ENCODE measurements at places on chromosomes 4 and X.

DNA sequence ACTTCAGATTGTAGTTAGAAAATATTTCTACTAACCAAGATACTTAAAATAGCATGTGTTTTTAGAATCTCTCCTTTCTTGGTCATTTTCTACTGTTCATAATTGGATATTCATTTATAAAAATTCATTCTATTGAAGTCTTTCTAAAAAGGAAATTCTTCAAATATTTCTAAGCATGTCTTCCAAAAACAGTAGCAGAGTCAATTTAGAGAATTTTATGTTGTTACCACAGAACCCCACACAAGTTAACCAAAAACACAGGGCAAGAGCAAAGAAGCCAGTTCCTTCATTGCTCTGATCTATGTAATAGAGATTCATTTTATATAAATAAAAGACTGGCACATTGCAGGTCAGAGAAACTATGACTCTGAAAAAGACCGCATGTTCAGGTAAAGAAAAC lies 345.1 kb upstream of the PITX2 start:
- no peak for DNase-seq

DNA sequence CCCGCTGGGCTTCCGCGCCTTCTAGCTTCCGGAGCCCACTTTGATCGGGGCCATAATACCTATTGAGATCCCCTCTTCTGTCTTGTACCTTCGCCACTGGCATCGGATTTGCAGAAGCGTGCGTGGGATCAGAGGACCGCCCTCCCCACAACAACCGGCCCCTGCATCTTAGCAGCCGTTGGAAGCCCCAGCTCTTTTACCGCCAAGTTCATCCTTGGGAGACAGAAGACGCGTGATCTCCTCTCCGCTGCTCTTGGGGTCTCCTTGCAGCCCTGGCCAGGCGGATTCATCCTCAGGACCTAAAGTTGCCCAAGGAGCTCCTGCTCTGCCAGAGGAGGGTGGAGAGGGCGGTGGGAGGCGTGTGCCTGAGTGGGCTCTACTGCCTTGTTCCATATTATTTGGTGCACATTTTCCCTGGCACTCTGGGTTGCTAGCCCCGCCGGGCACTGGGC lies 1.6 kb downstream of the SLIT2 start:
- no peak for DNase-seq

GRCh38 chr4:54662901-54663585 lies 5.3 kb downstream of the KIT start:
- no peak for DNase-seq

DNA sequence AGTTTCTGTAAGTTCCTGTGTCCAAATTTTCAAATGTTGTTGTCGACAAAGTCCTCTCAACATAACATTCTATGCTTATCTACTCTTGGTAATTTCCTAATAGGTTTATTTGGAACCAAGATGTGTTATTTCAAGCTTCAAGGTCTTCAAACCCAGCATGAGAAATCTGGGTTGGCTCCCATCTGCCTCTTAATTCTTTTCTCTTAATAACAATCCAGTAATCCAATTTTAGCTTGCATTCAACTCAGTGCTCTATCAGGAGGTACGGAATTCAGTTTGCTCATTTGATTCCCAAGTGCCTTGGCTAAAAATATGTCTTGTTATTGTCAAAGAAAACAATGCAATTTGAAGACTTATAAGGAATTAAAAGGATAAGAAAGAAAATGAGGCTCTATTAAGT lies 235.5 kb upstream of the MID1 start:
- no peak for DNase-seq

GRCh38 chrX:72308566-72309296 lies 3.0 kb upstream of the CITED1 start:
- DNase-seq = no peak

- DNase-seq = no peak
These were observed 1317.4 kb upstream of the TENM3 start for GRCh38 chr4:180925805-180926204.

GRCh38 chr4:188198982-188199792 lies 59.9 kb downstream of the TRIML1 start:
- DNase-seq = no peak

- no peak for DNase-seq
These were observed 1.2 kb downstream of the USP46 start for GRCh38 chr4:52657618-52658501.

DNA sequence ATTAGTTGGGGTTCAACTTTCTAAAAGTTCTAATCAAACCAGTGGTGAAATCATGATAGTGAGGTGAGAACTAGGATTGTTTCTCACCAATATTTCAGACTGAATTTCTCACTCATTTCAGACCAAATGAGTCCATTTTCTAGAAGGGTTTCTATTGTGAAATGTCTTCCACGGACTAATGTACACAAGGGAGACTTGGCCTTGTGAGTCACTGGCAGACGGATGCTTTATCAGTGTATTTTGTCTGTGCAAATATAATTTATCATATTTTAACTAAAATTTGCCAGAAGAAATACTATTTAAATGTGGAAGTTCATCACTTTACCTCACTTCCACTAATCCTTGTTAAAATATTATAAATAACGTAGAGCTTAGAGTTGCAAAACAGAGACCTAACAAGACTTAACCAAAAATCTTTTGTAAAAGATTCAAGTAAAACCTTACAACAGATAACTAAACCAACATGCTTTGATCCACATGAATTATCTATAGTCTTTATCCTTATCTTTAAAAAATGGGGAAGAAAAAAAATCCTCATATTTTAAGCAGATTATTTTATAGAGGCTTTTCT lies 506.0 kb upstream of the FAM241A start:
- DNase-seq = no peak

GRCh38 chr4:2712261-2712842 lies 43.8 kb downstream of the TNIP2 start:
- no peak for DNase-seq

- no peak for DNase-seq
These were observed 5.1 kb downstream of the STARD8 start for GRCh38 chrX:68652326-68653170.

DNA sequence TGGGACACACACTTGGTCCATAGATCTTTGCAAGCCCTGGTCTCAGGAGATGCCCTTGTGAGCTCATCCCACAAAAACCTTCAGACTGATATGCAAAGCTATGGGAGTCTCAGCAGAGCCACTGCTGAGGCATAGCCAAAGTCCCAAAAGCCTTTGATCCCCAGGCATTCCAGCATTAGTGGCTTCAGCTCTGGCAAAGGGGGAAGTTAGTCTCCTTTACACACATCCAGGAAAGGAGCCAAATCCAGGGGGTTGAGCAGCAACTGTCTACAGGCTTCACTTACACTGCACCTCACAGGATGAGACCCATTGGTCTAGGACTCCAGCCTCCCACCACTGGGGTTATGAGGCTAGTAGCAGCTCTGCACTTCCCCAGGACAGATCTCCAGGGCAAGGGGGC lies 14.0 kb downstream of the PF4 start:
- no peak for DNase-seq

DNA sequence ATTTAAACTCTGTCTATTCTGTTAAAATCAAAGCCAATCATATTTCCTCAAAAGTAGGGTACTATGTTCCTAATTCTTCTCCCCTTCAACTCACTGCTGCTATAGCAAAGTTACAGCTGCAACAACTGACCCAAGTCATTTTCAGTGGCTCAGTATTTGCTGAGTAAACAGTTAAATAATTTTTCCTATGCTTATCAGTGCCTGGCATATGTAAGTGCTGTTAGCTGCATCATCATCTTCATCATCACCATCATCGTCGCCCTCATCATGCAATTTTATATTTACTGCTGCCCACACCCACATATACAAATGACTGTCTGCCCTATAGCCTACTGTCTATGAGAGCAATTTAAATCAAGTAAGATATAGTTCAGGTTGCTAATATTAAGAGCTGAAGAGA lies 21.9 kb downstream of the COQ2 start:
- no peak for DNase-seq

DNA sequence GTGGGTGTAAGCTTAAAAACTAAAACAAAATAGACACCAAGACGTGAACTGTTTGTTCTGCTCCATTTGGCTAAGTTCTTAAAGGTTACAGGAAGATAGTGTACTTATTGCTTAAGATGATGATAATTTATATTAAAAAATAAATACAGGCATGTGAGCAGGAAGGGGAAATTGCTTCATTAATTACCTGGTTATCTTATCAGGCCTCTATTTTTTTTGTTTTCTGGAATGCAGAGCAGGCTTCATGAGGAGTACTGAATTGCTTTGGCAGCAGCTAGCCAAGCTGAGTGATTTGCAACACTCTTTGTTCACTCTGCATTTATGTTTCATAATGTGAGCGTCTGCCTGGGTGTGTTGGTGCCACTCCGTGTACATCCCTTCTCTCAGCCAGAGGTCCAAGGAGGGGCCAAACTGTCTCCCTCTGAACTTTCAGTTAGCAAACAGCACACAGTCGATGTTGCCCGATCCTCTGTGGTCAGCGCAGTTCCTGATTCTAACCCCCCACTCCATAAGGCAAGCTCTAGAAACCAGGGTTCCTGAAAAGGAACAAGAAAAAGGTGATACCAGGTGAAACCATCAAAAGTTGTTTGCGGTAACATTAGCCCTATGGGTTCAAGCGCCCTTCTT lies 348.2 kb downstream of the SPRY1 start:
- DNase-seq = no peak

- DNase-seq = no peak
These were observed 15.1 kb downstream of the PRIMPOL start for GRCh38 chr4:184664445-184665210.

DNA sequence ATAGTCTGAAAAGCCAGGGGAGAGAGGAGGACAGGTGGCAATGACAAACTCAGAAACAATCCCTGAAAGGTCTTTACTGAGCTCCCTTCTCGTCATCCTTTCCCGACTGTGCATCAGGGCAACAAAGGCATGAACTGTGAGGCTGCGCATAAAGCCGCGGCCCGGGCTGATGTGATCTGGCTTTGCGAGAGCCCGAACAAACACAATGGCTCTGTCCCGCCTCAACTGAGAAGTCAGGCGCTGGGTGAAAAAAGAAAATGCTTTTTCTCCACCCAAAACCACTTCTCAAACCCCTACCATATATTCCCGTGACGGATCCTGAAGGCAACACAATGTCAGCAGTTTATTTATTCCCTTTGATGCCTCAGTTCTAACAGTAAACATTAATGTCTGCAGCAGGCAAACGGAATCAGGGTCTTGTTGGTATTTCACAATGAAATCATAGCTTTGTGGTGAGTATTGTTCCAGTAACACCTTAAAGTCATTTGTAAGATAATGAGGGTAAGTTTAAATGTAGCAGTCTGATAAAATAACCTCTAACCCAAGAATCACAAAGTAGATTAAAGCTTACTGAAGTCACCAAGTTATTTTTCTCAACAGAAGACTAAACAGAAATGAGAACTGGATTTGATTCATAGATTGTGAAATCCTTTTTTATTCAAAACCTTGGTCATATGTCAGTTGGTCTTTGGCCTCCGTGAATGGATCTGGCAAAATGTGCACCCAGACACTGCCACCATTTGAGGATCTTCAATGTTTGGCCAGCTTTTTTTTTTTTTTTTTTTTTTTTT lies 67.4 kb downstream of the APBB2 start:
- no peak for DNase-seq

GRCh38 chr4:8251110-8251883 lies 18.3 kb upstream of the HTRA3 start:
- no peak for DNase-seq

- no peak for DNase-seq
These were observed 7.3 kb downstream of the TRIM75 start for GRCh38 chr4:165060938-165061337.

- DNase-seq = no peak
These were observed 80.3 kb upstream of the HHIP start for GRCh38 chr4:144565527-144566195.

DNA sequence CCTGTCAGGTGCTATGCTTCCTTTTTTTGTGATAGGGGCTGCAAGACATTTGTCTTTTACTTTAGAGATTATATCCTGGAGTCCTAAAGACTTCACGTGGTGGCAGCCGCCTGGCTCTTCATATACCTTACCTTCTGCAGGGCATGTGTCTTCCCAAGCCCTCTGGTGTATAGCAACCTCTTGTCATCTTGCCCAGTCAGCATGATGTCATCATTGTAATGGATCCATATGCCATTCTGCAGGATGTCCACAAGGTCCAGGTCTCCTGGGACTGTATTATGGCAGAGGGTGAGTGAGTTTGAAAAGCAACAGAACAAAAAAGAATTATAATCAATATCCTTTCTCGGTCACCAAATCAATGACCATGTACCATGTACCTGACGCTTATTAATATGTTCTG lies 82.2 kb upstream of the SCOC start:
- DNase-seq = no peak

- DNase-seq = no peak
These were observed 5.7 kb downstream of the RTL5 start for GRCh38 chrX:72126048-72126415.

- DNase-seq = no peak
These were observed 362 bp downstream of the NCAPG start for GRCh38 chr4:17811078-17811603.

DNA sequence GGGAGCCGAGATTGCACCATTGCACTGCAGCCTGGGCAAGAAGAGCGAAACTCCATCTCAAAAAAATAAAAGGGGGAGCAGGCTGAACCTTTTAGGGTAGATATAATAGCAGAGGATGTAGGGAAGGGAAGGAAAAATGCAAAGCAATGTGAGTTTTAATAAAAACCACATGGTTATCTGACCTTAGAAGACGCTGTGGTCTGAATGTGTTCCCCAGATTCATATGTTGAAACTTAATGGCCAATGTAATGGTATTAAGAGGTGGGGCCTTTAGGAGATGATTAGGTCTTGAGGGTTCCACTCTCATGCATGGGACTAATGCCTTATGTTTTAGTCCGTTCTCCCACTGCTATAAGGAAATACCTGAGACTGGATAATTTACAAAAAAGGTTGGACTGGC lies 114.1 kb upstream of the STX18 start:
- DNase-seq = no peak

GRCh38 chr4:179196511-179196910 lies 1754.3 kb upstream of the AGA start:
- DNase-seq = no peak

GRCh38 chr4:157115613-157116335 lies 39.8 kb downstream of the GLRB start:
- no peak for DNase-seq

GRCh38 chr4:4443821-4444220 lies 56.9 kb downstream of the NSG1 start:
- DNase-seq = no peak

DNA sequence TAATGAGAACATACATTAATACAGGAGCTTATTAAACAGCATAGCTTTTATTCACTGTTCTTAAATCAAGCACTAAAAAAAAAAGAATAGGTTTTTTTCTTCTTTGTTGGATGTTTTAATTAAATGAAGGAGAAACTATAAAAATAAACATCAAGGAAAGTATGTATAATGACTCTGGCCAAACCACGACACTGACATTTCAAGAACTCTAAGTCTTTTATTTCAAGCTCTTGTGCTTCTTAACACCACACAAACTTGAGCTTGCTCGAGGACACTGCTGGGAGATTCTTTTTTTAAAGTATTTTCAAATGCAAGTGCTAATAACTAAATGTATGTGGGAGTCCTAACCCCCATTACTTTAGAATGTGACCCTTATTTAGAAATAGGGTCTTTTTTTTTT lies 204.9 kb upstream of the PPARGC1A start:
- DNase-seq = no peak

GRCh38 chr4:127188847-127189246 lies 443.9 kb upstream of the INTU start:
- DNase-seq = no peak

All from activated gamma-delta T cell treated with Interleukin-2 at 50 U/mL for 16 hours (primary cell).